ENCODE measurements at places on chromosomes 6 and 20. TPM values are rescaled to one million over a fixed set of nuclear protein-coding genes. Genes with fewer than 3 reads are reported as not detected.

OLIG3 gene
- total RNA-seq = 0.29 TPM

DNA sequence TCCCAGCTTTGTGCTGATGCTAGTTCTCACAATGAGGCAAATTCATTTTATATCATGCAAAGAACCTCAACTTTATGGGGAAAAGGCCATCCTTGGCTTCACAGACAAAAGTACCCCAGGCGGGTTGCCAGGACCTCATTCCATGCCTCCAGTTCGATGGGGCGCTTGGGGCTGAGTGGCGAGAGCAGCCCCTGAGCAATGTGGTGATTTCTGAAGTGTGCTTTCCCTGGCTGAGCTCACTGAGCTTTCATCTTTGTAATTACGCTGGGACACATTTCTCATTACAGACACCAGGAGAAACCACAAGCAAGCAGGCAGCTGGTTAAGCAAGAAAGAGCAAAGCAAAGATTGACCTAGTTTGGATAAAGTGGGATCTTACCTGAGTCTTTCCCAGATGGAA is 301.5 kb upstream of the CDH4 start:
- no peak for DNase-seq

NHLRC1 gene
- total RNA-seq = 7.1 TPM

- no peak for DNase-seq
These were observed 172.9 kb upstream of the CDYL start for GRCh38 chr6:4603291-4603690.

- no peak for DNase-seq
These were observed 379.5 kb upstream of the SULF2 start for GRCh38 chr20:48164566-48165400.

CRISP3 gene
- total RNA-seq = 17.9 TPM

GRCh38 chr6:148760258-148760534 is 13.4 kb downstream of the UST start:
- DNase-seq = no peak

BTN1A1 gene
- not detected for total RNA-seq

SLC22A3 gene
- 15.6 TPM for total RNA-seq

EPB41L1 gene
- 27.9 TPM for total RNA-seq

- DNase-seq = no peak
These were observed 1.3 kb downstream of the BLCAP start for GRCh38 chr20:37526238-37526838.

CLPSL1 gene
- total RNA-seq = not detected

ANKEF1 gene
- 5.3 TPM for total RNA-seq

TAAR8 gene
- not detected for total RNA-seq

DNA sequence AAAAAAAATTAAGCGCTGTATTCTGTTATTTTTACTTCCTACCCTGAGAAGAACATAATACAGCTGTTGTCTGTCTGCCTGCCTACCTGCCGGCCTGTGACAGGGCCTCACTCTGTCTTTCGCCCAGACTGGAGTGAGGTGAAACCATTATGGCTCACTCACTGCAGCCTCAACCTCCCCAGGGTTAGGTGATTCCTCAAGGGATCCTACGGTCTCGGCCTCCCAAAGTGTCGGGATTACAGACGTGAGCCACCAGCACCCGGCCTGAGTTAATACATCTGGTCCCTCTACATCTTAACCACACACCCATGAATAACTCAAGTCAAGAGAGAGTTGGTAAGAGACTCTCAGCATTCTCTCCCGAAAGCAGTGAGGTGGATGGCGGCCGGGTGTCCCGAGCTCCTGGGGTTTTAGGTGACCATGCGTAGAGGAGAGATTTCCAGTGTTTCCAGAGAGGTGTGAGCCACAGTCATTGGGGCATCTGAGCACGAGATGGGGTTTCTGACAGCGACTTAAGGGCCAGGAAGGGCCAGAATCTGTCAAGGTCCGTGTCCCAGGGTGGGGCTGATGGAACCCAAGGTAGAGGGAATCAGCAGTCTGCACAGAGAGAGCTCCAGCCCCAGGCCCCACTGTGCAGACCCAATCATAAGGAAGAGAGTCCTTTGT is 1954.4 kb upstream of the DEFB115 start:
- DNase-seq = no peak

DNA sequence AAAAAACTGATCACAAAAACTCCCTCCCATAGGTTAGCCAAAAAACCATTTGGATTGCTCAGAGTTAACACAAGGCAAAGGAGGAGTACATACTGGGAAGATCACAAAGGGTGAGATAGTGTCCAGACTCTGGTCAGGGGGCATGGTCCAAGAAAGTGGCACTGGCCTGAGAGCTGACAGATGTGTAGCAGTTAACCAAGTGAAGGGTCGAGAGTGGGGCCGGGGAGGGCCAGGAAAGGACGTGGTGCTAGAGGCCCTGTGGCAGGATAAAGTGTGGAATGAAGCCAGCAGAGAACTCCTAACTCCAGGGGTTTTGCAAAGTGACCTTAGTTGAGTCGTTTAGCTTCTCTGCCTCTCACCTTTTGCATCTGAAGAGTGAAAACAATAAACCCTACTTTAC is 290.5 kb downstream of the FOXA2 start:
- no peak for DNase-seq

SIGLEC1 gene
- total RNA-seq = 0.60 TPM

DNA sequence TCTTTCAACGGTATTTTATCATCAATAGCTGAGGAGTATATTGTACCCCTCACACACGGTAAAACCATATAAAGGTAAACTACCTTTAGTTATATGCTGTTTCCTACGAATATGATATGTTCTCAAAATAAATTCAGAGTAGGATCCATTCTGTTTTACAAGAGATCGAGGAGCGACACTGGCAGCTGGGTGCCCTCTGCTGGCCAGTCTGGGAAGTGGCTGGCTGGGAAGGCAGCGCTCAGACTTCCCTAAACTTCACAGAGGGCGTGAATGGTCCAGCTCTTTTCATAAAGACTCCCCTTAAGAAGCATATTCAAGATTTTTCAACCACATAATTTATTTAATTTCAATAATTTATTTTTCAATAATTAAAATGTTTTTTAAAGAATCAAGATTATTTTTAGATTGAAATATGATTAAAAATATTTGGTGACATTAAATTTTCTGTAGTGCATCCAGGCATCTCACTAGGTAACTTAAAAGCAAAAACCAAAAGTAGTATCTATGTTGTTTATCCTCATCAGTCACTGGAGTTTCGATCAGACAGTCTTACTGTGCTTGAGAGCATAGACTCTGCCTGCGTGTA is 187.5 kb upstream of the PDE10A start:
- no peak for DNase-seq

RIMS4 gene
- 0.64 TPM for total RNA-seq

DNA sequence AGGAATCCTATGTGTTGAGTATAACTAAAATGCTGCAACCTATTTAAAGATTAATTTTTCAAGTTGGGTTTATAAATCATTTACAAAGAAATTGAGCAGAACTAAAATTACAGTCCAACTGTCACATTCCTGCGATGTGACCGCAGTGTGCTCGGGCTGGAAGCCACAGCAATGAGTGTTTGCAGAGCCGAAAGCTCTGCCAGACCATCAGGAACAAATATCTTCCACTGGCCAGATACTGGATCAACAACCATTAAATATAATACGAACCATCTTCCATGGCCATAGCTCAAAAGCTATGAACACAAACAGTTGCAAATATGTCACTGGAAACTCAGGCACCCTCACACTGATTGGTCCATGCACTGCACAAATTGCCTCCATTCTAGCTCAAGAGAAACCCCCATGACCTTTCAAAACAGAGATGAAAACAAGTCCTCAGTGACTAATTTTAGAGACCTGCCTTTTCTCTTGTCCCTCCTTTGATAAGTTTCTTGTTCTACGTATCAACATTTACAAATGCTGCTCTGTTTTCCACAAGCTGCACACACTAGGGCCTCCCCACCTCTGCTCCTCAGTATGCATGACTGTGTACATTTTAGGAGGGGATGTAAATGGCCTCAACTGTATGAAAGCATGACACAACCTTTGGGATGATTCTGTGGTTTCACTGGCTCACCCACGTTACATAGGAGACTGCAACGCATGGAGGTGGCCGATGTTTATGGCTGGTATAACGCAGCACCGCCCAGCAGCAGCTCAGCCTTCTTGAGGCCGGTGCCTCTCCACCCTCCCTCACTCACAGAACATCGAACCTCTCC is 171.7 kb downstream of the WDR27 start:
- DNase-seq = no peak

DNA sequence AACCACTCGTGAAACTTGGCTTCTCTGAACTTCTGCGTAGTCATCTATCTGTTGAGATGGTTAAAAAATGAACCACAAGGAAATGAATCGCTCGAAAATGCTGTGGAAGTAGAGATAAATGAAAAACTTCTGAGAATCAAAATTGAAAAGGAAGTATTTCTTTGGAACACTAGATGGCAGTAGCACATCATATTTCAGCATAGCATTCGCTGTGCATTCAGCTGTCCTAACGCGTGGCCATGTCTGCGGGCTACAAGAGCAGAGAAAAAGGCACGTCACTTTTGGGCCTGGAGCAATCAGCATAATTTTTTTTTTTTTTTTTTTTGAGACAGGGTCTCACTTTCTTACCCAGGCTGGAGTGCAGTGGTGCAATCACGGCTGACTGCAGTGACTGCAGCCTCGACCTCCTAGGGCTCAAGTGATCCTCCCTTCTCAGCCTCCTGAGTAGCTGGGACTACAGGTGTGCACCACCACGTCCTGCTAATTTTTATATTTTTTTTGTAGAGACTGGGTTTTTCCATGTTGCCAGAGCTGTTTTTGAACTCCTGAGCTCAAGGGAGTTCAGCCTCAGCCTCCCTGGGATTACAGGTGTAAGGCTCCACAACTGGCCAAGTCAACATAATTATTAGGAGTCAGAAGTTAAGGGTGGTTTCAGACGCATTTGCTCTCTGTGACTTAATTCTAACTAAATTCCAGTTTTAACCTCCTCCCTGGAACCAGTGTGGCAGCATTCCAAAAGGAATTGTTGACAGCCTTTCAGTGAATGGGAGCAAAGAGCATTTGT is 8.8 kb upstream of the PERP start:
- peak; percentile 56 for DNase-seq

DNA sequence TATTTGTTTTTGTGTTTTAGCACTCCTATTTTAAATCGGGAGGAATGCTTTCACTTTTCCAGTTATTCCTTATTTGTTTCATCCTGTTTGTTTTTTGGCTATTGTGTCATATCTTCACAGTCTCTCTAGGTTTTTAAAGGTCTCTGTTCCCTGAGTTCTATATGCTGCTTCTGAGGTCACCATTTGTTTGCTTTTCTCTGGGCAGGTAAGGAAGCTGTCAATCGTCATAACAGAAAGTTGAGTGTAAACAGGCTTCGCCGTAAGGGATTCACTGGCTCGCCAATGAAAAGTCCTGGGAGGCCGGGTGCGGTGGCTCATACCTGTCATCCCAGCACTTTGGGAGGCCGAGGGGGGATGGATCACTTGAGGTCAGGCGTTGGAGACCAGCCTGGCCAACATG is 48.7 kb upstream of the RPS6KA2 start:
- DNase-seq = no peak

DNA sequence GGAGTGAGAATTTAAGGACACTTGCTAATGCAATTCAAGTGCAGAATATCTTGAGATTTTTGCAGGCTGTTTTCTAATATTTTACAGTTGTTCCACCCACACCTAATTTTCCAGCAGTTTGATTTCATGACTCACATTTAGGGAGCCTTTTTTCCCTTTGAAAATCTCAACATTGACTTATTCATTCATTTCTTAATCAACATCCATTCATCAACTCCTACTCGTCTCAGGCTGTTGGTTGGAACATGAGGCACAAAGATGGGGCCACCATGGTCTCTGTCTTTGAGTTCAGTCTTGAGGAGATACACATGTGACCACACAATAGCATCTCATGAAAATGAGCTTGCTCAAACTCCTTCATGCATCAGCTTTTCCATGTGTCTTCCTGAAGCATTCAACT is 135.6 kb downstream of the UNC5CL start:
- no peak for DNase-seq

GRCh38 chr6:126477678-126478077 is 137.8 kb downstream of the CENPW start:
- DNase-seq = no peak

- no peak for DNase-seq
These were observed 74.8 kb upstream of the NEDD9 start for GRCh38 chr6:11307226-11307625.

DNA sequence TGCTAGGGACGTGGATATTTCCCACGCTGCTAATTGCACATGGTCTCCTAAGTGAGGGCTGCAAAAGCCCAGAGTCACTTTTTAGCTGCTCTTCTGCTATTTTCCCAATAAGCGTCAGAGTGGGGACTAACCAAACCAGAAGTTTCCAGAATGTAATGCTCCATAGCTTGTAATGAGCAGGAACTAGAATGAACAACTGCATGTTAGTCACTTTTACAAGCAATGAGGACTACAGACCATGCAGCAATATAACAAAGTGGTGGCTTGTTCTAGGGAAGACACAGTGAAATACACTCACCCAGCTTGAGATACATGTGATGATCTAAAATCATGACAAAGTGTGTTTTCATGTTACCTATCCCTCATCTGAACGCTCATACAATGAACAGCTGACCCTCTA is 314.1 kb upstream of the SGK1 start:
- no peak for DNase-seq

DNA sequence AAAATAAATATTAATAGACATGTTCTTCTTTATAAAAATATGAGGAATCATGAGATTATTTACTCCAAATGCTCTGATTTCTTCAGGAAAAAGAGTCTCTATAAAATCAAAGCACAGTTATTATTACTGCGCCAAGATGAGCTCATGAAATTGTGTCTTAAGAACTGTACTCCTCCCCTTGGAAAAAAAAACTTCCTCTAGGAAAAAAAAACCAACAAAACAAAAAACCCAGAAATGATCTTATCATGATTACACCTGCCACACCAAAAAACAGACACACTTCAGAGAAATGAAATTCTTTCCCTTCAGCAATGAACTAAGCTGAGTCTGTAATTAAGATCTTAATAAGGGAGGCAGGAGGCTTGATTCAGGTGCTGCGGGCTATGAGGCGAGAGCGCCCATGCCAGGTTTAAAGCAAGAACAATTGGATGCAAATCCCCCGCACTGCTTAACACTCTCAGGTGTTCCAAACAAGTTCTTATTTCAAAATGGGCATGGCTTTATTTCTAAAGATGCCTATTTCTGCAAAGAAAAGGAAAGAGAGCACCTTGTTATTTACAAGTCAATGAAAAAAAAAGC is 9.1 kb downstream of the NEDD9 start:
- DNase-seq = no peak

MROH8 gene
- total RNA-seq = 1.9 TPM

TLDC2 gene
- total RNA-seq = not detected

BPI gene
- total RNA-seq = not detected

DNA sequence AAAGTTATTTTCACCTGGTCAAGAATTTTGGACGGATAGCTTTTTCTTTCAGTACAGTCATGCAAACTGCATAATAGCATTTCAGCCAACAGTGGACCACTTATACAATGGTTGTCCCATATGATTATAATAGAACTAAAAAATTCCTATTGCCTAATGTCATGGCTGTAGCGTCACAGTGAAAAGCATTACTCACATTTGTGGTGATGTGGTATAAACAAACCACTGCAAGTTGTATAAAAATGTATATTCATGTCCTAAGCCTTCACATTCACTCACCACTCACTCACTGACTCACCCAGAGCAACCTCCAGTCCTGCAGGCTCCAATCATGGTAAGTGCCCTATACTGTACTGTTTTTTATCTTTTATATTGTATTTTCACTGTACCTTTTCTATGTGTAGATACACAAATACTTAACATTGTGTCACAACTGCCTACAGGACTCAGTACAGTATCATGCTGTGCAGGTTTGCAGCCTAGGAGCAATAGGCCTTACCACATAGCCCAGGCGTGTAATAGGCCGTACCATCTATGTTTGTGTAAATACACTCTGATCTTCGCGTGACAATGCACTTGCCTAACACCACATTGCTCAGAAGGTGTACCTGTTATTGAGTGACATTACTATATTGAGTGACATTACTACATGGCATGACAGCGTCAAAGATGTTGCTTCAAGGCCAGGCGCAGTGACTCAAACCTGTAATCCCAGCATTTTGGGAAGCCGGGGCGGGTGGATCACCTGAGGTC is 17.9 kb downstream of the ABHD12 start:
- DNase-seq = no peak

Measured in suprapubic skin (tissue), 4 donors.